ENCODE measurements at places on chromosomes 11 and 22.
A peak's percentile ranks its signal among the peaks of the same experiment; 100 is the strongest.

DNA sequence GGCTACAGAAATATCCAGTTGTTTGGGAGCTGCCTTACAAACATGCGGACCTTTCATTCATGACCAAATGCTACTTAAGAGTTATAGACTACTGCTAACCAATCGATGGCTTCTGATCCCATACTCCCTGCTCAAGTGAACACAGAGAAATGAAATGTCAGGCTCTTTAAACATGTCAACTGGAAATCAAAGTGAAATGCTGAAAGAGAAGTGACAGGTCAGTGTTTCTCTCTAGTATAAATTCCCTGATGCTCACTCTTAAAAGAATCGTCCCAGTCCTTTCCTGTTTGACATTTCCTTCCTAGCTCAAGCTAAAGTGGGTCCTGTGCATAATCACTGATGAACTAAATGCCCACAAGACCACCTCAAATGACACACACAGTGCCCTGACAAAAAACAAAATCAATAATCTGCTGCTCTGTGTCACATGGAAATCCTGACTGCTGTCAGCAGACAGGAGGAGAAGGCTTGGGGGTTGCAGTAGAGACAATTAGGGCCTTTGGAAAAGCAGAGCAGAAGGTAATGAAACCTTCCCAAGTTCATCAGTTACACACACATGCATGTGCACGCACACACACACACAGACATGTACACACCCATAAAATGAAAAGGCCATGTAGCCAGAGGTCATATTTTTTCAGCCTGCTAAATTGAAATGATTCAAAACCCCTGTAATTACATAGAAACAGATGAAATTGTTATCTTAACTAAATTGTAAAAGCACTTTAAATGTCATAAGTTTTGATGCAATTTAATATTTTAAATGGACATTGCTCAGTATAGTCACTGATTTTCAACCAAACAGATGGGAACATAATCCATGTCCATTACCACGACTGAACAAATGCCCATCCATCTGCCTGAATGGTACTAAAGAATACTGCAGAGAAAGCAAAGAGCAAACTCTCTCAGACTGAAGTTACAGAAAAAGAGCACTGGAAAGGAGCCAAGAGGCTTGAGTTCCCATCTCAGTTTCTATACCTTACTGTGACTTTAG is 330.7 kb downstream of the TTC28 start:
- DNase-seq: no peak

DNA sequence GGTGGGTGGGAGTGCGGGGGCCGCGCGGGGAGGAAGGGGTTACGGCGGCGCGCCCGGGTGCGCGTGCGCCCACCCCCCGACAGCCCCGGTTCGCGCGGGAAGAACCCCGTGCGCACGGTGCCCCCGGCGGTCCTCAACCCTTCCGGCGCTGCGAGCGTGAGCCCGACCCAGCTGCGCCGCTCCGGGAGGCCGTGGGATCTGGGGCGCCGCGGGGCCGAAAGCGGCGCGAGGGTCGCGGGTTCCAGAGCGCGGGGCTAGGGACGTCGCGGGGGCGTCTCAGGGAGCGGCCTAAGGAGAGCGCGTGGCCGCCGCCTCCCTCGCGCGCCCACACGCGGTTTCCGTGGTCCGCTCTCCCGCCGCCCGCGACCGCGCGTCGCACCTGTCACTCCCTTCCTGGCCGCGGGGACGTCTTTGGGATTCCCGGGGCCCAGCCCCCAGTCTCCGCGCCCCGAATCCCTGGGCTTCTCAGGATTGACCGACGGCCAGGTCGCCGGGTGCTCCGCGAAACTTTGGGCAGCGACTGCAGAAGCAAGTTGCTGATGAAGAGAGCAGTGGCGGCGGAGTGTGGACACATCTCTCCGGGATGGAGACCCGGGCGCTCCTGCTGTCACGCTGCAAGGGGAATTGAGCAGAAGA is 582 bp downstream of the SREBF2 start:
- DNase-seq: peak; percentile 9

GRCh38 chr11:46114961-46115360 is 6.3 kb downstream of the PHF21A start:
- DNase-seq: peak; percentile 15

DNA sequence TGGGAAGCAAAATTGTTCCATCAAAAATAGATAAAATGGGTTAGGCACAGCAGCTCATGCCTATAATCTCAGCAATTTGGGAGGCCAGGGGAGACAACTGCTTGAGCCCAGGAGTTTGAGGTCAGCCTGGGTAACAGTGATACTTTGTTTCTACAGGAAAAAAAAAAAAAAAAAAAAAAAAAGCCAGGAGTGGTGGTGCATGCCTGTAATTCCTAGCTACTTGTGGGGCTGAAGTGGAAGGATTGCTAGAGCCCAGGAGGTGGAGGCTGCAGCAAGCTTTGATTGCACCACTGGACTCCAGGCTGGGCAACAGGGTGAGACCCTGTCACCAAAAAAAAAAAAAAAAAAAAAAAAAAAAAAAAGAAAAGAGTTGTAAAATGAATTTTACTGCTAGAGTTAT is 49.6 kb downstream of the KIF18A start:
- DNase-seq: no peak

DNA sequence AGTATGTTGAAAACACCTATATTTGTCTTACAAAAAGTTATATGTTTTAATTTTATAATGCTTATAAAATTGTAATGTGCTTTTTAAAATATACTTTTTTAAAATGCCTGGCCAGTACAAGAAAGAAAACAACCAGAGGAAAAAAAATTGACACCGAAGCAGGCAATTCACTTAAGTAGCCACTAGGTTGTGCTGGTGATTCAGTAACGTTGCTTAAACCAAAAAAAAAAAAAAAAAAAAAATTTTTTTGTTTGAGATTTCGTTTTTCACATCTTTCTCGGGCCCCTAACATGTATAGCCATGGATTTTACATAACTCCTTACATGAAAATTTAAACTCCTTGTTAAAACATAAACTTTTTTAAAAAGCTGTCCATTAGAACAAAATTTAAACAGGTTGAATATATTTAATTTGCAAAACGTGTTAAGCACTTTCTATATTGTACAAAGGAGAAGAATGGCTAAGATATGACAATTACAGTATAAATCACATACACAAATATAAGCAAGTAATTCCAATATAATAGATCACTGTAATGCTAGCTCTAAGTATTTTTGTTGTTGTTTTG is 9.2 kb downstream of the OR8B4 start:
- DNase-seq: peak; percentile 26

DNA sequence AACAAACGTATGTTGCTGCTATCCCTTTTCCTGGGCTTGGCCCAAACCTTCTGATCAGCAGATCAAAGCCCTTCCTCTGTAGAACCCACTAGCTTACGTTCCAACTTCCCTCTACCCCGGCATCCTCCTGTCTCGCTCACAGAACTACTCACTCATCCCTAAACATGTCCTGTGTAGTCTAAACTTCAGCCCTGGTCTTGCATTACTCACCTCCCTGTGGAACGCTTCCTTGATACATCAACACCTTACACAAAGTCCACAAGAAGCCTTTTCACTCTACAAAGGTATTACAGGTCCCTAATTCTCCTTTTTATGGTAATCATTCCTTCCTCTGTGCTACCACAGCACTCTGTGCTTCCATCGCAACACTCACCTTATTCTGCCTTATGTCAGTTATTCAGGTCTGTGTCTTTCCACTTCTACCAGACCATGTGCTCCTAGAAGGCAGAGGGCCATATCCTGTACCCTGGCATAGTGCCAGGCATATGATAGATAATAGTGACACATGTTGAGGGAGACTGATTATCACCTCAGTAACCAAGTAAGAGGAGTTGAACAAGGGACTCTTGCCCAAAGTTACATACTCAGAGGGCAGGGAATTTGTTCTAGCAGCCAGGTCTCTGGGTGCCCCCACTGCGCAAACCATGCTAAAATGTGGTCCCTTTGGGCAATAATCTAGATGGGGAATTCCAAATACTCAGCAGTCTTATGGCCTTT is 41.6 kb downstream of the USP35 start:
- no peak for DNase-seq

GRCh38 chr11:123901867-123902266 is at the start of gene OR8D4:
TSS of gene OR8D4 (plus strand) at chr11:123902167. CDS start at chr11:123906432, 4,265 bp downstream.
- DNase-seq: no peak

- DNase-seq: no peak
These were observed 17.7 kb downstream of the CTNND1 start for GRCh38 chr11:57779276-57779675.
